ENCODE measurements at places on chromosomes 13 and 19. TPM values are rescaled to one million over a fixed set of nuclear protein-coding genes. Genes with fewer than 3 reads are reported as not detected.

- no peak overlapping the region for H3K4me3 ChIP-seq
- no peak overlapping the region for H3K27ac ChIP-seq
- H3K36me3 ChIP-seq, result no peaks in the 10 kb centered on the region
- H3K27me3 ChIP-seq, result peaks cover 17% of the 10 kb centered on the region
These were observed 51.0 kb upstream of the CYP2A7 start for GRCh38 chr19:40933025-40933424.

Gene CDX2
- total RNA-seq, result not detected

Gene CERS1
- 0.28 TPM for total RNA-seq

DNA sequence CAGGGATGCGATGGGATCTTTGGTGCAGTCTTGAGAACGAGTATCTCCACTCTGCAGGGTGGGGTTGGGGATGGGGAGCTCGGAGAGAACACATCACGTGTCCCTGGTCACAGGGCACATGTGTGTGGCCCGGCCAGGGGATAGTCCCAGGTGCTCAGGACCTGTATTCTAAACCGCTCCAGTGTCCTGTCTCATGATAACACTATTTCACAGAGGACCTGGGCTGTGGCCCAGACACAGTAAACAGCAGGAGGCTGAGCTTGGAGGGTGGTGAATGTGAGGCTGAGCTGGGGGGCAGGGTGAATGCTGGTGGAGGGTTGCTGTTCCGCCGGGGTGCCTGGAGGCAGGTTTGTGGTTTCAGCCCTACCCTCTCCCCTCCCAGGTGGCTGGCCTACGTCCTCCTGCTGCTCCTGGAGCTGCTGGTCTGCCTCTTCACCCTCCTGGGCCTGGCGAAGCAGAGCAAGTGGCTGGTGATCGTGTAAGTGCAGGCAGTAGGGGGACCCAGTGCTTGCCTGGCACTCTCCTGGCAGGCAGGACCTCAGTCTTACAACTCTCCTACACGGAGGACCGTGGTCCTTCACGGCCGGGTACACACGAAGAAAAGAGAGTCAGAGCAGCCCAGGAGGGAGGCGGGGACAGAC lies 11.1 kb downstream of the TTYH1 start:
- DNase-seq, result no peak
- H3K27ac ChIP-seq, result no peak overlapping the region
- peaks cover 6% of the 10 kb centered on the region for H3K4me1 ChIP-seq
- no peaks in the 10 kb centered on the region for H3K36me3 ChIP-seq
- no peak overlapping the region for H3K4me3 ChIP-seq
- H3K27me3 ChIP-seq, result peaks cover 64% of the 10 kb centered on the region

Gene TMEM190
- total RNA-seq, result not detected

- H3K36me3 ChIP-seq, result no peaks in the 10 kb centered on the region
- no peak overlapping the region for H3K27ac ChIP-seq
- no peaks in the 10 kb centered on the region for H3K27me3 ChIP-seq
- no peaks in the 10 kb centered on the region for H3K4me1 ChIP-seq
These were observed 2529.3 kb upstream of the PCDH20 start for GRCh38 chr13:63944911-63945310.

- H3K36me3 ChIP-seq, result no peaks in the 10 kb centered on the region
- no peaks in the 10 kb centered on the region for H3K4me1 ChIP-seq
- H3K27me3 ChIP-seq, result no peaks in the 10 kb centered on the region
- no peak overlapping the region for H3K4me3 ChIP-seq
- no peak overlapping the region for H3K27ac ChIP-seq
These were observed 372.1 kb downstream of the UQCRFS1 start for GRCh38 chr19:28840891-28841290.

GRCh38 chr19:17020823-17021222 lies 5.8 kb downstream of the CPAMD8 start:
- H3K27ac ChIP-seq, result no peak overlapping the region
- H3K36me3 ChIP-seq, result peaks cover 12% of the 10 kb centered on the region
- no peak overlapping the region for H3K4me3 ChIP-seq
- H3K4me1 ChIP-seq, result peaks cover 1% of the 10 kb centered on the region
- no peak for DNase-seq
